Astrocyte (in vitro differentiated cells and primary cell): ENCODE measurements at places on chromosomes 3 and 15. TPM values are rescaled to one million over a fixed set of nuclear protein-coding genes. Genes with fewer than 3 reads are reported as not detected.

CLSTN2 gene
- 80.9 and 85.0 TPM in 2 replicates for total RNA-seq

- H3K27ac ChIP-seq = no peak overlapping the region
- H3K4me1 ChIP-seq = peaks cover 3% of the 10 kb centered on the region
- H3K4me3 ChIP-seq = peak overlapping the region; percentile 48
- no peaks in the 10 kb centered on the region for H3K36me3 ChIP-seq
- DNase-seq = peak; percentile 33
Observed at GRCh38 chr3:192514081-192514753, 213.1 kb downstream of the FGF12 start.

ADAMTS7 gene
- 21.4 and 25.5 TPM in 2 replicates for total RNA-seq

DNA sequence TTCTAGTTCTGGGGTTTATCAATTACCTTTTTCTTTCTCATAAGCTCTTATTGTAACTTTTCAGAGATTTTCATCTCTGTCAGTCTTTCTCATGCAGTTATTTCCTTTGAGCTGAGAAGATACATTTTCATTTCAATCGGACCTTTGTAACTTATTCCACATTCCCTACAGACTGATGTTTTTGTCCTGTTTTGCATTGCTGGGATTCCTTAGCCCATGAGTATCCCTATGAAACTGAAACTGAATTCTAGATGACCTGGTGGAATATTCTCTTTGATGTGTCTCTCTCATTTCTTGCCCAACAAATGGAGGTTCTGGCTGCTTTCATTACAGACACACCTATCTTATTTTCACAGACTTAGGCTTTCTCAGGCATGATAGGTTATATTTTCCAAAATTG is 10.5 kb upstream of the EPHA6 start:
- no peaks in the 10 kb centered on the region for H3K36me3 ChIP-seq
- H3K27me3 ChIP-seq = no peaks in the 10 kb centered on the region
- no peak for DNase-seq

SECISBP2L gene
- total RNA-seq = 52.5 and 53.2 TPM in 2 replicates

- no peaks in the 10 kb centered on the region for H3K36me3 ChIP-seq
- H3K27me3 ChIP-seq = peaks cover 8% of the 10 kb centered on the region
- no peak overlapping the region for H3K27ac ChIP-seq
- no peaks in the 10 kb centered on the region for H3K4me1 ChIP-seq
- H3K4me3 ChIP-seq = no peak overlapping the region
Observed at GRCh38 chr3:53702776-53703530, 143.3 kb downstream of the CHDH start.

GRCh38 chr15:45810201-45810600 is 175.4 kb downstream of the SQOR start:
- H3K4me1 ChIP-seq = no peaks in the 10 kb centered on the region
- DNase-seq = no peak
- H3K36me3 ChIP-seq = no peaks in the 10 kb centered on the region
- H3K4me3 ChIP-seq = no peak overlapping the region
- H3K27ac ChIP-seq = no peak overlapping the region

GOLGA8H gene
- total RNA-seq = 0.32 and 0.34 TPM in 2 replicates

PRR20G gene
- not detected in 2 replicates for total RNA-seq

DNA sequence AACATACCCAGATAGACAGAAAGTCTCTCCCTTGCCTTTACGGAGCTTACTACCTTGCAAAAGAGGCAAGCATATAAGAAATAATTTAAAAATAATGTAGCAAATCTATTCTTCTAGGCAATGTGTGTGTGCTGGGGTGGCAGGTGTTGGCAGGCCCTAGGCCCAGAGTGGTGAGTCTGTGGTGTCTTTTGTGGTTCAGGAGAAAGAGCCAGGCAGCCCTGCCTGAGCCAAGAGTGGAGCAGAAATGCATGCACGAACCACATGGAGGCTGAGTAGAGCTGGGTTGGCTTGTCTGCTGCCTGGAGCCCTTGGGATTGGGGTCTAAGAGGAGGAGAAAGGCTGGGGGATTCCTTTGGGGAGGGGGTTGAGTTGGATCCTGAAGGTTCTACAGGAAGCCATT is 70.2 kb upstream of the MYZAP start:
- no peak overlapping the region for H3K4me3 ChIP-seq
- H3K27ac ChIP-seq = no peak overlapping the region
- peaks cover 4% of the 10 kb centered on the region for H3K27me3 ChIP-seq
- no peak for DNase-seq
- peaks cover 3% of the 10 kb centered on the region for H3K4me1 ChIP-seq
